ENCODE measurements at places on chromosomes 3 and 15. TPM values are rescaled to one million over a fixed set of nuclear protein-coding genes. Genes with fewer than 3 reads are reported as not detected.

HES1 gene
- total RNA-seq, result 23.0 TPM

ROPN1 gene
- total RNA-seq, result not detected

P2RY12 gene
- 0.52 TPM for total RNA-seq

PLD1 gene
- total RNA-seq, result 31.3 TPM

RBMS3 gene
- 79.9 TPM for total RNA-seq

POC1A gene
- 2.6 TPM for total RNA-seq

FOXL2 gene
- not detected for total RNA-seq

LEKR1 gene
- 0.52 TPM for total RNA-seq

SYNPR gene
- total RNA-seq, result not detected

Data from skeletal muscle tissue (tissue), 5 donors.